Stimulated activated CD8-positive, alpha-beta memory T cell treated with anti-CD3 and anti-CD28 coated beads, Interleukin-15, amount 100 ng/mL, for 4 hours (primary cell): ENCODE measurements at places on chromosomes 3 and 15.
A peak's percentile ranks its signal among the peaks of the same experiment; 100 is the strongest.

- DNase-seq = peak; percentile 63
Observed at GRCh38 chr3:106176734-106177133, 307.9 kb upstream of the CBLB start.

DNA sequence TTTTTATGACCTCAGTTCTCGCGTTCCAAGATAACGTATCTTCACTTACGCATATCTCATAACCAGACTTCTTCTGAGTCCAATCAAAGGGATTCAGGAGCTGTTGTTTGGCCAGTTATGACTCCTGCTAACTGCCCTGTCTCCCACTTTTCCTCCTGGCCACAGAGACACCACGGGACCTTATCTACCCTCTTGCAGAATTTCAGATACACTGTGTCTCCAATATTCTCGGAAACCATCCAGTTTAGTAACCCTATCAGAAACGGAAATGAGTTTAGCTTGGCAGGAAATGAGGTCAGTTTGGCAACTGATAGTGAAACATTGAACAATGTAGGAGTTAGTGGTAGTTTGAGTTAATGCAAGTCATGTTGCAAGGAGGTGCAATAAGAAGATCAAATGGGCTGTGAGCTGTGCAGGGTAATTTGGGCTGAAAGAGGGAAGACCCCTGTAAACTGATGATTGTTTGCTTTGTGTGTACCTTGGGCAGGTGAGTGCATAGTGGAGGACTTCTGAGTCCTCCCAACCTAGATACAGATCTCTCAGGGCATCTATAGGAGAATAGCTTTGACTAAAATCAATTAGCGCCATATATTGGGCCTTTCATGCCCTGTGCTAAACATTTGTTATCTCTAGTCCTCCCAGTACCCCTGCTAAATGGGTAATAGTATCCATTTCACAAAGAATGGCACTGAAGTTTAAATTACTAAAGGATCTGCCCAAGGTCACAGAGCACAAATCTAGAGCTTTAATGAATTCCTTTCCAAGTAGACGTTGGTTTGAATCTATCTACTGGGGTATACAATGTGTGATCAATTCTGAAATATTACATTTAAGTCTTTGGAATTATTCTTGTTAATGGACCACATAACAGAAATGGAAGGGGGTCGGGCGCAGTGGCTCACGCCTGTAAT is 41.3 kb upstream of the PIK3CB start:
- no peak for DNase-seq

DNA sequence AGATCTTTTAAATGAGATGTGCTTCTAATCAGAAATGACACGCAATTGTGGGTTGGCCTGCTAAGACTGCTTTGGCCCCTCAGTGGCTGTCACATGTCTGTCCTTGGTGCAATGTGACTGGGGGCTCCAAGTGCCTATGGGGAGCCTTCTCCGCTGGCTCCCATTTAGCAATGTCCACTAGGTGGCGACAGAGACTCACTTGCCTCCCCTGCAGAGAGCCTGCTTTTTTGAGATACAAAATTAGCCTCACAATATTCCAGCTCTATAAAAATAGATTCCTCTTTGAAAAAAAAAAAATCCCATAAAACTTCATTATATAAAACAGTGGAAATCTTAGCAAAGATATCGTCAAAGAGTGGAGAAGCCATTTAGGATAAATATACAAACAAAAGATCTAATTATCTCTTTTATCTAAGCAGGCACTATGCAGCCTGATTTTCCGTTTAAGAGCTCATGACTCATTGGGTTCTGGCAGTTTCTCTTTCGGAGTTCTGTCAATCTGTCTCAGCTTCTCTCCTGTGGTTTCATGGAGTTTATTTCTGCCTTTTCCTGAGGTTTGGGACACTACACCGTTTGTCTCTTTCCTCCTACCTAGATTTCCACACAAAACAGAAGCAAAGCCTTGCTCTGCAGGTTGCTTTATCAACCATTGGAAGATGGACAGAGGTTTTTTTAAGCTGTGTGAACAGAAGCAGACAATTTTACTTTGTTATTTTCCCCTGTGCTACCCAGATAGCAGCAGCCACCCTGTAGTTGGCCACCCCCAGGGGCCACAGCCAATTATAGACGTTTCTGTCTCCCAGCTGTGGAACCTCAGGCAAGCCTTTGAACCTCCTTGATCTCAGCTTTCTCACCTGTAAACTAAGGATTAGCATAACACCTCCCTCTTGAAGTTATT is 68.4 kb upstream of the TNFAIP8L3 start:
- no peak for DNase-seq

GRCh38 chr15:90141646-90142045 is 39.4 kb upstream of the IDH2 start:
- no peak for DNase-seq
